ENCODE measurements at places on chromosomes 4 and X. TPM values are rescaled to one million over a fixed set of nuclear protein-coding genes. Genes with fewer than 3 reads are reported as not detected.

Gene RHOXF1
- not detected for polyA plus RNA-seq

Gene NHSL2
- 0.03 TPM for polyA plus RNA-seq

Gene NDST3
- not detected for polyA plus RNA-seq

Gene STBD1
- 0.05 TPM for polyA plus RNA-seq

Gene DCX
- 0.01 TPM for polyA plus RNA-seq

Gene FAM47E
- polyA plus RNA-seq: not detected

Gene FANCB
- 9.6 TPM for polyA plus RNA-seq

Gene ENPEP
- polyA plus RNA-seq: not detected

Gene SERTM2
- not detected for polyA plus RNA-seq

Gene PCYT1B
- polyA plus RNA-seq: not detected

Gene C4orf50
- polyA plus RNA-seq: 0.05 TPM

Gene SPANXB1
- polyA plus RNA-seq: not detected

Gene TMSB15B
- polyA plus RNA-seq: 27.4 TPM

Gene FRMPD4
- polyA plus RNA-seq: not detected

Gene TMPRSS11D
- not detected for polyA plus RNA-seq

Gene GUCY1B1
- 3.0 TPM for polyA plus RNA-seq

Gene CCDC120
- polyA plus RNA-seq: 0.65 TPM

Gene JCHAIN
- polyA plus RNA-seq: 555 TPM

Gene PIM2
- polyA plus RNA-seq: 45.7 TPM

Gene PRDM5
- not detected for polyA plus RNA-seq

Gene ADGRG2
- 0.05 TPM for polyA plus RNA-seq

Gene SMIM31
- polyA plus RNA-seq: not detected

Gene SPANXA1
- not detected for polyA plus RNA-seq

Gene TEX13D
- polyA plus RNA-seq: 0.14 TPM

Gene USP17L5
- not detected for polyA plus RNA-seq

Gene STPG2
- not detected for polyA plus RNA-seq

Gene CLDN34
- not detected for polyA plus RNA-seq

Gene RAI2
- polyA plus RNA-seq: not detected

Gene TKTL2
- polyA plus RNA-seq: not detected

Gene PNMA6F
- not detected for polyA plus RNA-seq

Gene BEX1
- 0.19 TPM for polyA plus RNA-seq

Gene VCX3A
- not detected for polyA plus RNA-seq

Gene PRDX4
- polyA plus RNA-seq: 118 TPM

Gene RADX
- 12.3 TPM for polyA plus RNA-seq

Gene CFI
- not detected for polyA plus RNA-seq

Gene DNASE1L1
- polyA plus RNA-seq: 11.6 TPM

Gene GRK4
- polyA plus RNA-seq: 3.4 TPM

Gene PCDH19
- not detected for polyA plus RNA-seq

Gene GABRQ
- not detected for polyA plus RNA-seq
